ENCODE measurements at places on chromosomes 7 and 10.

DNA sequence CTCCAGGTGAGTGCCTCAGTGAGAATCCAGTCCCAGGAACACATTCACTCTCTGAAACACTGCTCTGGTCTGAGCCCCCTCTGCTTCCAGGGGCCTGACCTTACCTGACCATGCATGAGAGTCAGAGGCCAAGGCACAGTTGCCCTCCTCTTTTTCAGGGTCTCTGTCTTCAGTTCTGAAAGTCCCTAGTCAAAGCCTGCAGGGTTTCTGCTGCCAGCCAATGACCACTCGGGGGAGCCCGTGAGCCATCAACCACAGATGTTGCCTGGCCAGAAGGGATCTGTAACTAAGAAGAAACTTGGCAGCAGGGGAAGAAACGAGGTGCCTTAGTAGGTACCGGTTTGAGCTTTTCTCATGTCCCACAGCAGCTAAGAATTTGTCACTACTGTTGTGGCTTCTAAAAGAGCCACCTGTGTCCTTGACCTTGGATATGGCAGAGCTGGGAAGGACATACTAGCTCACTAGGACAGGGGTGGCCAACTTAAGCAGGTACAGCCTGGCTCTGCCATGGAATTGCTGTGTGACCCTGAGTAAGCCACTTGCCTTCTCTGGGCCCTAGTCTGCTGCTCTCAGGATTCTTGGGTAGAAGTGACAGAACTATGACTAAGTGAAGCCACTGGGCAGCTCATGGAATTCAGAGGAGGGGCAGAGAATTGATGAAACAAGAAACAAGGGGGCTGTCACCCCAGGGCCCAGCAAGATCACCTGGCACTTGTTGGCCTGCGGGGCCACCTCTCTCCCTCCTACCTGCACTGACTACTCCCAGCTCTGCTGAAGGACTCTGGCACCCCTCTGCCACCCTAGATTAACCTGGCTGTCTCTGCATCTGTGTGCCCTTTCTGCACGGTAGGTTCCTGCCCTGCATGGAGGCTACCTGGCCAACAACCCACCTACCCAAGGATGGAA lies 83.8 kb upstream of the GPR26 start:
- peak; percentile 74 for DNase-seq

- DNase-seq = no peak
These were observed 271.9 kb downstream of the C7orf25 start for GRCh38 chr7:42639930-42640329.

- DNase-seq = no peak
These were observed 83.9 kb upstream of the IGFBP3 start for GRCh38 chr7:46004965-46005364.

GRCh38 chr10:6918305-6918704 lies 338.2 kb upstream of the PRKCQ start:
- no peak for DNase-seq

GRCh38 chr7:116316838-116317628 lies 106.7 kb downstream of the TES start:
- DNase-seq = peak; percentile 34

- DNase-seq = no peak
These were observed 23.8 kb downstream of the MYH16 start for GRCh38 chr7:99296471-99296870.

GRCh38 chr10:93465806-93466675 lies 16.1 kb downstream of the MYOF start:
- DNase-seq = peak; percentile 31

DNA sequence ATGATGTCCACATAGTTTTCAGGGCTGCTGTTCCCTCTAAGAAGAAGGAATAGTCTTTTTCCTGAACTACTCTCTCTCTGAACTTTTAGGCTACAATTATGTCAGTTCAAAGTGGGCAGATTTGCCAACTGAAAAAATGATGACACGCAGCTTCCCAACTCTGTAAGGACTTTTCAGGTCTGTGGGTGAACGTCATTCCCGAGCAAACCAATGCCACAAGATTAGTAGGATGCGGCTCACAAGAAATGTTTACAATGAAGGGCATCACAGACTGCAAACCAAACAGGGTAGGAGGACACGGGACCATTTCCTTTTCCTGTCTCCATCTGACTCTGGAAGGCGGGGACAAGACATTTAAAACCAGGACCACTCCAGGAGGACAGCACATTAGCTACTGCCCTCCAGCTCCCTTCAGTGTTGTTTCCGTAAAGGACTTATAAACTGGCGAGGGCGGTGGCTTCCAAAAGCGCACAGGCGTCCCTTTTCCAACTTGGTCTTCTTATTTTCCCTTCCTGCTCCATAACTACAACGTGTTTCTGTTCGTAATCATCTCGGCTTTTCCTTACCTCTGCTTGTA lies 539 bp upstream of the MKLN1 start:
- peak; percentile 66 for DNase-seq

GRCh38 chr7:3691478-3692158 lies 390.6 kb downstream of the SDK1 start:
- no peak for DNase-seq

- no peak for DNase-seq
These were observed 210.4 kb downstream of the FAM107B start for GRCh38 chr10:14564268-14564744.

- no peak for DNase-seq
These were observed 221.3 kb downstream of the POU6F2 start for GRCh38 chr7:39199006-39199405.

DNA sequence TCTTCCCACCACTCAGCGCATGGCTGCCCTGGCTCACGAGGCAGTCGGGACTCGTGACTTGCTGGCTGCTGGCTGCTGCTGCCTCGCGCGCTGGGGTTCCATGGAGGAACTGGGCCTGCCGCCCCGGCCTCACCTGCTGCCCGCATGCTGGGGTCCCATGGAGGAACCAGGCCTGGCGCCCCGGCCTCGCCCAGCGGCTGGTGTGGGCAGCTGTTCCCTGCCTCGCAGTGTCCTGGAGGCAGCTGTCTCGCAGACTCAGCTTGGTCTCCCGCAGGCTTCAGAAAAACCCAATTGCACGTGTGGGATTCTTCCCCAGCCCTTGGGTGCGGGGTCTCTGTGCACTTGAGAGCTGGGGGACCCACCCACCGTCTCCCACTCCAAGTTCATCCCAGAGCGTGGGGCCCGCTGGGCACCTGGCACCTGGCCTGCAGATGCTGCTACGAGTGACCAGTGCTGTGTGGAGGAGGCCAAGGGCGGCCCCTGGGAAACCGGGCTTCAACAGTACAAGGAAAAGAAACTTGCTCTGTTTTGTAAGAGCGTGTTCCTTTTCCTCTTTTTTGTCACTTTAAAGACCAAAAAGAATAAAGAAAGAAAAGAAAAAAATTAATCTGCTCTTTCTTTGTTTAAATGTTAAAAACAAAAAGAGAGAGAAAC lies 20.4 kb downstream of the PWWP2B start:
- no peak for DNase-seq

- no peak for DNase-seq
These were observed at the start of gene FAM237B for GRCh38 chr7:90320801-90321494. Gene FAM237B, minus strand, starts transcription at chr7:90321304. Its CDS starts 1,556 bp downstream, at chr7:90319748.

DNA sequence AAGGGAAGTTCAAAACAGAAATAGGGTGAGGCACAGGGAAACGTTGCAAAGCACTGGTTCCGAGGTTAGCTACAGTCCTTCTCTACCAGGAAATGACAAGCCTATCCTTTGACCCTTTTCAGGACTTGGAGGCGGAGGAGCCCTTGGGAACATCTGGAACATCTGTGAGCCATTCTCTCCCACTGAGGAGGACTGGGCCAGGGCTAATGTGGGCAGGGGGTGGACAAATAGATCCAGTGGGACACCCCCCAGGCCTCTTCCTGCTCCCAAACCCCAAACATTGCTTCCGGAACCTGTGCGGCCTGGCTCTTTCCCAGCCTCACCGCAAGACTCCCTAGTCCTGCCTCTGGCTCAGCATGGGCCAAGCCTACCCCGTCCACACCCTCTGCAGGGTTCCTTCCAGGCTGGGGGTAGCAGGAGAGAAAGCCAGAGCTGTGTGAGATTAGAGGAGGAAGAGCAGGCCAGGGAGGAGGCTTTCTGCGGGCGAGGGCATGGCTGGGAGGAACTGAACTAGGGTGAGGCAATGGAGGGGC lies 36.5 kb downstream of the GHRHR start:
- no peak for DNase-seq

DNA sequence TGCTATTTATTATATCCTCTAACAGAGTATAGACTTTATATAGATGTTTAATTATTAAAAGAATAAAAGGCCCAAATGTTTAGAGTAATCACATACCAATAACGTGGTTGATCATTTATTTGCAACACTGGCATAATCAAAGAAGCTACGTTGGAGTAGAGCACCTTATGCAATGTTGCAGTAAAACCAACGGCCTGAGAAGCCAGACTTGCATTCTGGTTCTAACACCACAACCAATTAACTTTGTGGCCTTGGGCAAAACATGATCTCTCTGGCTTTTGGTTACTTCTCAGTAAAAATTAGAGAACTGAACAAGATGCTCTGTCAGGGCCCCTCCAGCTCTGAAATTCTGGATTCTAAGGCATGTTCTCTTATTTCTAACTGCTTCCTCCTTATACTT lies 476.2 kb downstream of the GRM8 start:
- no peak for DNase-seq

DNA sequence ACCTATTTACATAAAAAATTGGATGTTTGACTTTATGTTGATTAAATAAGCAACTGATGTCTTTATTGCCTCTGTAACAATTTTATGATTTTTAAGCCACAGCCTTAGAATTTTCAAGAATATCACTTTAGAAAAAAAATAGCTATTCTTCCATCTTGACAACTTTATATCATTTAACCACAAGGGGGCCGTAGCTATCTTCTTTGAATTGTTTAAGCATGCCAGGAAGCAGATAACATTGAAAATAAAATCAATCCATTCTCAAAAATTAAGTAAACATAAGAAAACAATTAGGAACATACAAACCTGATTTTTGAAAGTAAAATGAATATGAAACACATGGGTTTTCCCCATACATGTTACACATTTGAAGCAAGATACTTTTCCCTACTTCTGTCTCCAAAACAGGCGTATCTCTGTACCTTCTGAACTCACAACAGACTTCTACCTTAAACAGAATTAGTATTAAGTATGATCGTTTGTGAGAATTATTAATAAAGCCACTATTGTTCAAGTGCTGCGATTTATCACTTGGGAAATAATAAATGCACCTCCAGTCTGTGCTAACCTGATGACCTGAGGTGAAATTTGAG lies 209.0 kb downstream of the CACNA2D1 start:
- DNase-seq = peak; percentile 47

GRCh38 chr7:127658970-127659630 lies 7.1 kb downstream of the SND1 start:
- DNase-seq = no peak

- DNase-seq = no peak
These were observed 131.1 kb upstream of the CHST15 start for GRCh38 chr10:124224331-124225028.

DNA sequence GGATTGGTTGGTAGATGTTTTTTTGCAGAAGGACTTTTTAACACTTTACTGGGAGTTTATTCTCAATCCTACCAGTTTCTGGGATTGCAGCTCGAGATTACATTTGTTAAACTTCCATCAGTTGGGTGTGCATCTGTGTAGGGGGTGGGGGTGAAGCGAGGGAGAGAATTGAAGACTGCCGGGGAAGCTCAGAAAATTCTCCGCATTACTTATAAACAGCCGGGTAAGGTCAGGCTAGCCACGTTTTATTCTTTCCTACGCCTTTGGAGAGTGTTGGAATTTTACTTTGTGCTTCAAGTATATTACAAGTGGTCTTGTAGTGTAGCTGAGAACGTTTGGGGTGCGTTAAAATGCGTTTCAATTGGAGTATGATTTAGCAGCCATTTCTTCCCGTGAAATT lies 1.1 kb downstream of the PALS2 start:
- no peak for DNase-seq

- DNase-seq = no peak
These were observed 294.5 kb upstream of the NFE2L3 start for GRCh38 chr7:25857376-25858067.

DNA sequence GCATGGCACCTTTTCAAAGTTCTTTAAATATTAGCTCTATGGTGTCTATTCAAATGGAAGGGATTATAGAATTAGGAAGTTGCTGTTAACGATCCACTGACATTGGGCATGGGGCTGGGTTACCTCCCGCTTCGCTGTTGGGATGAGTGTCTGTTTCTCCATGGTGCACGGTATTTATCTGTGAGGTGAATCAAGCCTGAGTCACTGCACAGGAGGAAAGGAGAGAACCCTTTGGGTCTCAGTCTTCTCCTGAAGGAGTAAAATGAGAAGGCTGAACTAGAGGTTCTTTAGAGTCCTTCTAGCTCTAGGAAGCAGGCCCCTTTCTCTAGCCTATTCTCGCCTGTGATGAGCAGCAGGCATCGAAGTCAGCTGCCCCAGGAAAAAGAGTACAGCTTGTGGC lies 7.3 kb downstream of the JCAD start:
- no peak for DNase-seq

DNA sequence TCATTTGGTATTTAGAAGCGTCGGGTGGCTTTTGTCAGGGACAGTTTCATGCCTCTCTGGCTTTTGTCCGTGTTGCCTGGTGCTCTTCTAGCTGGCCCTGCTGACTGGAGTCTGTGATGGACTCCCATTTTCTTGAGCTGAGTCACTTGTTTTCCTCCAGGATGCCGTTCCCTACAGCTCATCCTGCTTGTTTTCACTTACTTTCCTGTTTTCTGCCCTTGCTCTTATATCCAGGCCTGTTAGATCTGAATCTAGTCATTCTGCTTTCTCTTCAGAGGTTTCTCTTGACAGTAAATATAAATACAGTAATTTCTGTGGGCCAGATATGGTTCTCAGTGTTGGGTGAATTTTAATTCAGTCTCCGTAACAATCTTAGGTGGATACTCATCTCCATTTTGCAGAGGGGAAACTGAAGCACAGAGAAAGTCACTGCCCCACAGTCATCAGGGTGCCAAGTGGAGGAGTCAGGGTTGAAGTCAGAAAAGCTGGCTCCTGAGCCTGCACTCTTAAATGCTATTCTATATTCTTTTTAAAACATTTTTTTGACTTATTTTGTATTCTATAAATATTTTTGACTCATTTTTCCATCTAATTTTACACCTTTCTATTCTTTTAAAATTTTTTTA lies 85.4 kb downstream of the CCNY start:
- DNase-seq = no peak

DNA sequence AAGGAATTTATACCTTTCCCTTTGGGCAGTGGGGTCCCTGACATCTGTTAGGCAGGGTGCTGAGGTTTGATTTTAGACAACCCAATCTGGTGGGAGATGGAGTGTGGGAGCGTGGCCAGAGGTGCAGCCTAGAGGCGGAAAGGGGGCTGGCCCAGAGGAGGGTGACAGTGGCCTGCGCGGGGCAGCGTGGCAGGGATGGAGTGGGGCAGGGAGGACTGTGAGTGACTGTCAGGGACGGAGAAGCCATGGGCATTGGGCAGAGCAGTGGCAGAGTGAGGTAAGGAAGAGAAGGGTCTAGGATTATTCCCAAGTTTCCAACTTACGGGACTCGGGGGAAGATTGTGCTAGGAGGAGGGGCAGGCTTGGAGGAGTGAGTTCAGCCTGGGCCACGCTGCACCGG lies 181.9 kb downstream of the CCDC3 start:
- DNase-seq = no peak

- no peak for DNase-seq
These were observed 21.6 kb downstream of the NUB1 start for GRCh38 chr7:151363182-151363581.
